Tibial nerve (tissue), 4 donors: ENCODE measurements at places on chromosomes 3 and 15. TPM values are rescaled to one million over a fixed set of nuclear protein-coding genes. Genes with fewer than 3 reads are reported as not detected.

The CEMIP gene
- total RNA-seq, result 1.4 TPM

The CORO2B gene
- total RNA-seq, result 6.3 TPM

The RETNLB gene
- total RNA-seq, result not detected

The SLC25A38 gene
- 35.0 TPM for total RNA-seq

- no peak for DNase-seq
These were observed 39.6 kb downstream of the ATP13A3 start for GRCh38 chr3:194447161-194447560.

- no peak for DNase-seq
These were observed 238.4 kb downstream of the NEK10 start for GRCh38 chr3:27130796-27131195.

- no peak for DNase-seq
These were observed 449.9 kb downstream of the PDCD6IP start for GRCh38 chr3:34248352-34248751.

GRCh38 chr3:106438887-106439286 is 570.1 kb upstream of the CBLB start:
- DNase-seq, result no peak

DNA sequence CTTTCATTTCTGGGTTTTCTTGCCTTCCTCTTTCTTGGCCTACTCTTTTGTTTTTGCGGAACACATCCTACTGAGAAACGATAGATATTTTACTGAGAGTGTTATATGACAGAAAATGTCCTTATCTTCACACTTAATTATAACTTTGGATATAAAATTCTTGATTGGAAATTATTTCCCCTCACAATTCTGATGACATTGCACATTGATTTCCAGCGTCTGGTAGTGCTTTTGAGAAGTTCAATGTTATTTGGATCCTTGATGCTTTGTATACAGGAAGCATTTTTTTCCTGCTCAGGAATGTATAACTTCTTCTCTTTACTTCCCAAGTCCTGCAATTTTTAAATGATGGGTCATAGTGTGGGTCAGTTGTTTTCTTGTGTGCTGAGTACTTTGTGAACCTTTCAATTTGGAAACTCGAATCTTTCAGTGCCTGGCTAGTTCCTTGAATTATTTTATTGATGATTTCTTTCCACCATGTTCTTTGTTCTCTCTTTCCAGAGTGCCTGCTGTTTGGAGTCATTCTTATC is 183.9 kb downstream of the PDCD6IP start:
- DNase-seq, result no peak

DNA sequence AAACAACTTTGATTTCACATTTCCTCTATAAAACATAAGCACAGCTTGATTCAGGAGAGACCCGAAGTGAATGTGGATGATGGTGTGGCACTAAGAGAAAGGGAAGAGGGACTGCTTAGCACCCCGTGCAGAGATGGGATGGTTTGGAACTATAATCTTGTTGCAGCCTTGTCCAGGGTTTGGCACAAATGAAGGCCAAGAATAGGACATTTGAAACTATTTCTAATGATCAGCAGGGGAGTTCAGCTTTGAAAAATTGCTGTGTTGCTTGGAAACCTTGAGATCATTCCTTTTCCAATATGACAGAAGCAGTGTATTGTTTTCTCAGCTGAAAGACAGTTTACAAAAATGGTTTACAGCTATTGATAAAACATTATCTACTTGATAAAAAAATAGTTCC is 49.7 kb downstream of the ASB7 start:
- no peak for DNase-seq

DNA sequence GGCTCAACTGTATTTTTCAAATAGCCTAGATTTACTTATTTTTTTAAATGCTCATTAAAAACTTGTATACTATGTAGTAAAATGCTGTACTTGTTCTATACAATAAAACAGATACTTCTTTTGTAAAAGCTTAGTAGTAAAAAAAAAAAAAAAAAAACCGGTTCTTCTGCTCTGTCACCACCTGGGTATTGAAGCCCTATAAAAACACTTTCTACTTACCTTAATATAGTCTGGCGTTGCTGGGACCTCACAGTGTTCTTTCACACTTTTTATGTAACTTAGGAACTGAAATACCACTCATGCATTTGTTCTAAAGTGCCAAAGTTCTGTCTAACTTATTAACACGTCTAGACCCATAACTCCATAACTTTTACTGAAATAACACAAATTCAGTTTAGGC is 61.4 kb downstream of the TASOR start:
- no peak for DNase-seq
